ENCODE measurements at places on chromosomes 11 and 22.

DNA sequence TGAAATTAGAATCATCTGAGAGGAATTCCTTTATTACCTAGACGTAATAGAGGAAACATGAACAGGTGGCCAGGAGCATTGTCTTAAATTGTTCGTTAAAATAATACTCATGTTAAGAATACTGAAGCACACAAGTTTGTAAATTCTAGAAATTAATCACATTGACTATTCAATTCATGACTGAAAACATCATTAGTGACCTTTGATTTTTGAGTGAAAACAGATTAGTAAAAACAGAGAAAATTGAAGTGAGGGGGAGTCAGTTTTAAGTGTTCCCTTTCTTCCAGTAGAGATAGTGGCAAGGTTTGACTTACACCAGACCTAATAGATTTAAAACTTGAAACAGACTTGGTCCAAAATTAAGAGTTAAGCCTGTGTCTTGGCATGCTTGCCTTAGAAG, 1.4 kb downstream of the ZFP91 start:
- no peak for ATAC-seq

DNA sequence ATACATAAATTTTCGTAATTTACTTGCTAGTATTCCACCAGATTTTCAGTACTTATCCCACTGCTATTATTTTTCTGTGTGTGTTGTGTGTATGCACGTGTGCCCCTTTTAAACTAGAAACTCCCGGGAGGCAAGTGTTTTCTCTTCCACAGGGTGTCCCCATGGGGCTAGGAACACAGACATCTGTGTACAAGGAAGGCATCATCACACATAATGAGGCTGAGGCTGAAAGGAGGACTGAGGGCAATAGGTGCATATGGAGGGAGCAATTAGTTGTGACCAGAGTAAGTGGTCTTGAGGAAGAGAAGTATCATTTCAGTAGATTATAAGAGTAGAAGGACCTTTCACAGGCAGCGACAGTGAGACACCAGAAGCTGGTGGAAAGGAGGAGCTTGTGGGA, 2.1 kb upstream of the DPAGT1 start:
- no peak for ATAC-seq

DNA sequence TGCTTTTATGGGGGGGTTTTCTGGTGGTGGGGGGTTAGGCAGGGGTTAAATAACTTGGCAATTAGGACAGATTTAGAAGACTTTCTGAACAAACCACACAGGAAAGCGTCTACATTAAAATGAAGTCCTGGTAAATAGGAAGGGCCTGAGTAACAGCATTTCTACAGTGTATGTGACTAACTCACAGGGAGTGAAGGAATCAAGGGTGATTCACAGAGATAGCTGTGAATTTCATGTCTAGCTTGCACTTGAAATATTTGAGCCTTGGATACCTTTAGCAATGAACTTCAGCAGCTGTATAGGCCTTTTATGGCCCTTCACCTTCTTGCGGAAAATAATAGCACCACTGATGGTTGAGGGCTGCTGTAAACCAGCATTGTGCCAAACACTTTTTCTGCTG, 26.1 kb upstream of the LDHA start:
- ATAC-seq: no peak

GRCh38 chr22:32896891-32897290, 95.4 kb downstream of the TIMP3 start:
- no peak for ATAC-seq

GRCh38 chr22:50441428-50441993, 33.3 kb downstream of the SBF1 start:
- ATAC-seq: no peak

GRCh38 chr11:92941676-92942571, 27.5 kb upstream of the MTNR1B start:
- ATAC-seq: peak; percentile 57

GRCh38 chr11:28401446-28401845, 293.3 kb downstream of the METTL15 start:
- ATAC-seq: no peak

GRCh38 chr11:22347857-22348487, 9.8 kb downstream of the SLC17A6 start:
- ATAC-seq: no peak

- ATAC-seq: no peak
These were observed 198.1 kb upstream of the SEZ6L start for GRCh38 chr22:25970999-25971811.

- no peak for ATAC-seq
These were observed 39.3 kb upstream of the SOX6 start for GRCh38 chr11:16395601-16396000.

- no peak for ATAC-seq
These were observed 302.8 kb upstream of the NCAM1 start for GRCh38 chr11:112658431-112658878.

- ATAC-seq: peak; percentile 26
These were observed 43.4 kb downstream of the CPT1A start for GRCh38 chr11:68798221-68798813.

All from esophagus mucosa (tissue), 1 donor.